ENCODE measurements at places on chromosomes 7 and 10.
A peak's percentile ranks its signal among the peaks of the same experiment; 100 is the strongest.

DNA sequence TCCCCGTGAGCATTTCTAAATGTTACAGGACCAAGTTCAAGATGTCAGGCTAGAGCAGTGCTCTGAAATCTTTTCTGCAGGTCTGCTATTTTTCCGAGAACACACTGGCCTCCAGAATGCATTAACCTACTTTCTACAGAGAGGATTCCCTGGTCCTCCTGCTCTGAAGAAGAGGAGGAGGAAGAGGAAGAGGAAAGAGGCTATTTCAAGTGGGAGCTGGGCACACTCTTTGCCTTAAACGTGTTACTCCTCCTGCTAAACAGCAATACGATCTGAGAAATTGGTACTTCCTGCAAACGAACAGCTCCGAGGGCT is 157.4 kb downstream of the FRMD4A start:
- peak; percentile 7 for DNase-seq

DNA sequence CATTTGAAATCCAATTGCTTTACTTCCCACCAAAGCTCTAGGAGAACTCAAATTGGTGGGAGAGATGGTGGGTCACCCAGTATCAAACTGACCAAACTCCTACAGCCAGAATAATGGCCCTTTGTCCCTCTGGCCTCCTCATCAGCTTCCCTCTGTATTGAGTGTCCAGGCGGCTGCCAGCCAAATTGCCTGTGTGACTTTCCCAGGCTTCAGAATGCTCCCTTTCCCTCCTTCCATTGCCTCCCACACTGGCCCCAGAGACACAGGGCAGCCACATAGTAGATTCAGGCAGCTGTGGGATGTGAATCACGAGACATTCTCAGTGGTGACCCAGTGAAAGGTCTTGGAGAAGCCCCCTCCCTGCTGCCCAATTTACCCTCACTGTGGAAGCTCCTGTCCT is 12.7 kb upstream of the VDAC2 start:
- DNase-seq: no peak

DNA sequence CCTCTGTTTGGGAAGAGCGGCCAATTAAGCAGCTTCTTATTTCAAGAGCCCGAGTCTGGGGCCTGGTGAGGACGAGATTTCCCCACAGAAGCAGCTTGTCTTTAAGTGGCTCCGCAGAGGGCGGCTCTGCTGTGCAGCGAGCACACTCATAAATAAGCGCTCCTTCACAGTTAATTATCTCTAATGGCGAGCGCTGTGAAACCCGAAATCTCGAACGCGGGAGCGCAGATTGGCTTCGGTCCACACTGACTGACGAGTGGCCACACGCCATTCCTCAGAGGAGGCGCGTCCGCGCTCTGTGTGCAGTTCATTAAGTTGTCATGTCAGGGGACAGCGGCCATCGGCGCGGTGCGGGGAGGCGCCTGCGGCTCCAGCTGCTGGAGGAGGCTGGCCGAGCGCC is 560.9 kb downstream of the DNAJB6 start:
- DNase-seq: no peak

- DNase-seq: no peak
These were observed 70.4 kb upstream of the NFE2L3 start for GRCh38 chr7:26081638-26082037.

GRCh38 chr10:17782921-17783665 is 26.1 kb upstream of the MRC1 start:
- DNase-seq: no peak

GRCh38 chr7:64992971-64993370 is 2.1 kb upstream of the ZNF117 start:
- no peak for DNase-seq

GRCh38 chr7:94364816-94365215 is 29.9 kb upstream of the COL1A2 start:
- DNase-seq: no peak

DNA sequence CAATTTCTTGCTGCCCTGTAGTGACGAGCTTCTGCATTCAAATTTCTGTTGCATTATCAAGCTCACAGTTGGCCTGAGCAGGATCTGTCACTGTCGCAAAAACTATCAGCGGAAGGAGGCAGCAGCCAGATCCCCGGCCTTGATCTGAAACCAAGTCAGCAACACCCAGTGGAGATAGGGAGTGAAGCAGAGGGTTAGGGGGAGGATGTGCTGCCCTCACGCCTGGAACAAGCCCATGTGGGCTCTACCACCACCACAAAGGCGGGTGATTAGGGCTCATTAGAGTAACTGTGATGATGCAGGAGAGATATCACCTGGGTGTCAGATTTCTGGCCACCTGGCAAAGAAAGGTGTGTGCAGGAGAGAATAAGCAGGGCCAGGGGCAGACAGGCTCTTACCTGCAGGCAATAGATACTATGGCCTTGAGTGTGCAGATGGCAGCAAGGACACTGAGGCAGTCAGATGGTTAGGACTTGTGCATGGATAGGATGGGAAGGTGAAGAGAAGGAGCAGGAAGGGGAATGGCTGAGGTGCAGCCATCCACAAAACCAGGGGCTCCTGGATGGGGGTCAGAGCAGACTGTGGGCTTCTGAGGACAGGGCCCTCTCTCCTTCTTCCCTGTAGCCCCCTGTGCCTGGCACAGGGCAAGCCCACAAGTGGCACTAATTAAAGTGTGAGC is 417.3 kb downstream of the RPS24 start:
- no peak for DNase-seq

- DNase-seq: no peak
These were observed 63.8 kb downstream of the SLC13A1 start for GRCh38 chr7:123135960-123136359.

DNA sequence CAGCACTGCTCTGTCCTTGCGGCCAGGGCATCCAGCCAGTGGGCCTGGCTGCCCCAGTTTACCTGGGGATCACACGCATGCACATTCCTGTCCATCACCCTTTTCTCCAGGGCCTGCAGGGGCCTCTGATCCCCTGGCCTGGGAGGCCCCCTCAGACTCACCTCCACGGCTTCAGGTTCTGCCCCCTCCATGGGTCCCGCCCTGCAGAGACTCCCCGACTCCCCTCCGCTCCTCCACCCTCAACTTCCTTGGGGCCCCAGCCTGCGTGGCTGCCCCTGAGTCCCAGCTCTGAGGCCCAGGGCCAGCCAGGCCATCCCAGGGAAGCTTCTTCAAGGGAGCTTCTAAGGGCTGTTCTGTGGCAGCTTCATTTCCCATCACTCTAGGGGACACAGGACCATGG is 324.1 kb downstream of the TCERG1L start:
- no peak for DNase-seq
